ENCODE measurements at places on chromosomes 2 and 18. TPM values are rescaled to one million over a fixed set of nuclear protein-coding genes. Genes with fewer than 3 reads are reported as not detected.

CAD gene
- total RNA-seq, result 124 TPM

SKOR2 gene
- total RNA-seq, result not detected

STON1 gene
- 2.1 TPM for total RNA-seq

FAM237A gene
- not detected for total RNA-seq

ABCB6 gene
- total RNA-seq, result 12.7 TPM

CCDC74B gene
- 8.8 TPM for total RNA-seq

ZNF521 gene
- total RNA-seq, result 4.9 TPM
